ENCODE measurements at places on chromosomes 12 and 14.

DNA sequence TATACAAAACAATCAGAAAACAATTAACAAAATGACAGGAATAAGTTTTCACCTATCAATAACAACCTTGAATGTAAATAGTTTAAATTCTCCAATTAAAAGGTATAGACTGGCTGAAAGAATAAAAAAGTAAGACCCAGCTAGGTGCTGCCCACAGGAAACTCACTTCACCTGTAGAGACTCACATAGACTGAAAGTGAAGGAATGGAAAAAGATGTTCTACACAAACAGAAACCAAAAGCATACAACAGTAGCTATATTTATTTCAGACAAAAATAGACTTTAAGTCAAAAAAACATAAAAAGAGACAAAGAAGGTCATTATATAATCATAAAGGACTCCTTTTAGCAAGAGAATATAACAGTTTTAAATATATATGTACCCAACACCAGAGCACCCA is 152.4 kb upstream of the PWP1 start:
- DNase-seq, result no peak

DNA sequence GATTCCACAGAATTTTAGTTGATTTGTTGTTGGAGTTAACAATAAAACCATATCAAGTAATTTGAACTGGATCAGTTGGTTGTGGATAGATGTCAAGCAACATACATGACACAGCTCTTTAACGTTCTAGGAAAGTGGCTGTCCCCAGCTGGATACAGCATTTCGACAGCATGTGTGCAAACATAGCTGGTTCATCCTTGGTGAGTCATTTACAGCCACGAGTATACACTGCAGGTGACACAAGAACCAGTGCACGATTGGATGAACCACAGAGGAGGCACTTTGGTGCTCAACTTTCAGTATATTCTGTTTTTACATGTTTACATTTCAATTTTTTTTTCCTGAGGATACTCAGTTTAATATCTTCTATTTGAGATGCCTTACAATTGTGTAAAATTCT is 242.4 kb downstream of the TMEM117 start:
- DNase-seq, result no peak

DNA sequence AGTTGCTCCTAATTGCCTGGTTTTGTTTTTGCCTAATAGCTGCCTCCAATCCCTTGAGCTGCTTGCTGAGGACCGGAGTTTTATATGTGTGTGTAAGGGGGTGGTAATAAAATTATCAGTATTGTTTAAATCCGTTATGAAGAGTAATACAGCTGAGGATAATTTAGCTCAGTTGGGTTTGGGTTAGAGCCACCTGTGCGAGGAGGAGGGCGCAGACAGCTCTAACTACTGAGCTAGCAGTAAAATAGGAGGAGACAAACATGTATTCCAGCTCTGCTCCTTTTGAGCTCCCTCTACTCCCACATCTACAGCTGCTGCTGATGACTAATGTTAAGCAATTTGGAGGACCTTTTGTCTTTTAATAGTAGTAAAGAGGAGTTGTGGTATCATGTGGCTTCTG is 61.5 kb downstream of the SPATS2 start:
- DNase-seq, result peak; percentile 47

- no peak for DNase-seq
Measured at GRCh38 chr12:48441069-48441468, 31.3 kb upstream of the ANP32D start.

GRCh38 chr14:87044807-87045206 is 948.2 kb downstream of the GALC start:
- DNase-seq, result no peak

DNA sequence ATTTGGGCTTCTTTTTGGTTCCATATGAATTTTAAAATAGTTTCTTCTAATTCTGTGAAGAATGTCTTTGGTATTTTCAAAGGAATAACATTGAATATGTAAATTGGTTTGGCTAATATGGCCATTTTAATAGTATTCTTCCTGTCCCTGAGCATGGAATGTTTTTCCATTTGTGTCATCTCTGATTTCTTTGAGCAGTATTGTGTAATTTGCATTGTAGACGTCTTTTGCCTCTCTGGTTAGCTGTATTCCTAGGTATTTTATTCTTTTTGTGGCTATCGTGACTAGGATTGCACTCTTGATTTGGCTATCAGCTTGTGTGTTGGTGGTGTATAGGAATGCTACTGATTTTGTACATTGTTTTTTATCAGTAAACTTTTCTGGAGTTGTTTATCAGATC is 601.9 kb downstream of the SNAPC1 start:
- DNase-seq, result no peak

GRCh38 chr12:24555730-24556129 is 393.2 kb downstream of the BCAT1 start:
- DNase-seq, result no peak

- DNase-seq, result no peak
Measured at GRCh38 chr14:91326514-91327249, 82.2 kb upstream of the GPR68 start.

DNA sequence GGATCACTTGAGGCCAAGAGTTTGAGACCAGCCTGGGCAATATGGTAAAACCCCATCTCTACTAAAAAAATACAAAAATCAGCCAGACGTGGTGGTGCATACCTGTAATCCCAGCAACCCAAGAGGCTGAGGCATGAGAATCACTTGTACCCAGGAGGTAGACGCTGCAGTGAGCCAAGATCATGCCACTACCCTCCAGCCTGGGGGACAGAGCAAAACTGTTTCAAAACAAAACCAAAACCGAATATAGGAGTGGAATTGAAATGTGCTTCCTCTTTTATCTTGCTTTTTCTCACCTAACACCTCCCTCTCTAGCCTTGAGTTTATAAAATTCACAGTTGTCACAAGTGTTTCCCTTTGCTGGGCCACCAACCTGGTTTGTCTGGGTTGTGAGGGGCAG is 181.9 kb downstream of the PAH start:
- DNase-seq, result no peak

All from NCI-H2081 (cell line).